ENCODE measurements at places on chromosomes 1 and 21. TPM values are rescaled to one million over a fixed set of nuclear protein-coding genes. Genes with fewer than 3 reads are reported as not detected.
A peak's percentile ranks its signal among the peaks of the same experiment; 100 is the strongest.

DNA sequence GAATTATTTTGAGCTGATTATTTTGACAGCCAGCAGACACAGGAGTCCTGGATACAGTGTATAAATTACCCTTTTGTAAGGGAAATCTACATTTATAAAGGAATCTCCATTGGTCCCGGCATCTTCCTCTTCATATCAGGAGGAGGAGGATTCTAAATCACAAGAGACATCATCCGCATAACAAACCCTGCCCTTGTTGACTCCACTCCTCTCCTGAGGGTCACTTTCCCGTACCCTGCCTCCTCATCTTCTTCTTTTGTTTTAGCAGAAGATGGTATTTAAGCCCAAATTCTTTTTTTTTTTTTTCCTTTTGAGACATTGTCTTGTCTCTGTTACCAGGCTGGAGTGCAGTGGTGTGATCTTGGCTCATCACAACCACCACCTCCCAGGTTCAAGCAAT is 14.6 kb upstream of the PKNOX1 start:
- no peaks in the 10 kb centered on the region for H3K4me1 ChIP-seq
- H3K27me3 ChIP-seq, result no peaks in the 10 kb centered on the region
- no peaks in the 10 kb centered on the region for H3K36me3 ChIP-seq

- DNase-seq, result peak; percentile 7
- no peaks in the 10 kb centered on the region for H3K4me1 ChIP-seq
- H3K27ac ChIP-seq, result no peak overlapping the region
- no peak overlapping the region for H3K4me3 ChIP-seq
These were observed 10.0 kb upstream of the LRRC3 start for GRCh38 chr21:44445145-44445812.

DNA sequence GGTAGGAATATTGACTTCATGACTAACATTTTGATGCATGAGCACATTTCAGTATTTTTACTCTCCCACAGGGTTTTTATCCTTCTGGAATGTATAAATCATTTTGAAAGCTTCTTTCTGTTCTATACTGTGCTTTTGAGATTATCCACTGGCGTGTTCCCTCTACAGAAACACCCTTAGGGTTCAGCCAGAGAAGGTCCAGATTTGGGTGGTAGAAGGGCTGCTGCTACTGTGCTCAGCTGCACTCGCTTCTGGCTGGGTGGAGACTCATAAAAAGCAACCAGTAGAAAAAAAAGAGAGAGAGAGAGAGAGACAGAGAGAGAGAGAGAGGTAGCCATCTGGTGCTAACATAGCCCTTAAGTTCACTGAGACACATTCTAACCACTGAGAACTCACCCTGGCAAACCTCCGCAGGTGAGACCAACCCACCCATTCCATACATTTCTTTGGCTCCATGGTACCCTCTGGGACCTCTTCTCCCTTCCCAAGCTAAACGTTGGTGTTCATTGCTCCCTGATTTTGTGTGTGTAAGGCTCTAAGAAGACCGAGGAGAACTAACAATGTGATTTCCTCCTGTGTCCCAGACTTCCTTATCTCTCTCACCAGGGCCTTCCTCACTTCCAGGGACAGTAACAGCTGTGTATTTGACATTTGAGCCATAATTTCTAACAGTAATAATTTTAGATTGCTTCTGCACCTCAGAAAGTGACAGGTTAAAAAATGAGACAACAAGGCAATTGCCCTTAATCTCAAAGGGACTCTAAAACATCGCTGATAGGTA is 7.2 kb downstream of the APCS start:
- H3K4me3 ChIP-seq, result no peak overlapping the region
- no peak for DNase-seq
- no peak overlapping the region for H3K27ac ChIP-seq
- H3K36me3 ChIP-seq, result no peaks in the 10 kb centered on the region

- H3K4me1 ChIP-seq, result peaks cover 11% of the 10 kb centered on the region
- DNase-seq, result no peak
- H3K36me3 ChIP-seq, result no peaks in the 10 kb centered on the region
- H3K27ac ChIP-seq, result no peak overlapping the region
- no peak overlapping the region for H3K4me3 ChIP-seq
These were observed 3.2 kb downstream of the IRF6 start for GRCh38 chr1:209802780-209803152.

- no peaks in the 10 kb centered on the region for H3K4me1 ChIP-seq
- no peaks in the 10 kb centered on the region for H3K36me3 ChIP-seq
- no peak overlapping the region for H3K4me3 ChIP-seq
- H3K27ac ChIP-seq, result no peak overlapping the region
These were observed 12.6 kb upstream of the LAPTM5 start for GRCh38 chr1:30770150-30770549.

DNA sequence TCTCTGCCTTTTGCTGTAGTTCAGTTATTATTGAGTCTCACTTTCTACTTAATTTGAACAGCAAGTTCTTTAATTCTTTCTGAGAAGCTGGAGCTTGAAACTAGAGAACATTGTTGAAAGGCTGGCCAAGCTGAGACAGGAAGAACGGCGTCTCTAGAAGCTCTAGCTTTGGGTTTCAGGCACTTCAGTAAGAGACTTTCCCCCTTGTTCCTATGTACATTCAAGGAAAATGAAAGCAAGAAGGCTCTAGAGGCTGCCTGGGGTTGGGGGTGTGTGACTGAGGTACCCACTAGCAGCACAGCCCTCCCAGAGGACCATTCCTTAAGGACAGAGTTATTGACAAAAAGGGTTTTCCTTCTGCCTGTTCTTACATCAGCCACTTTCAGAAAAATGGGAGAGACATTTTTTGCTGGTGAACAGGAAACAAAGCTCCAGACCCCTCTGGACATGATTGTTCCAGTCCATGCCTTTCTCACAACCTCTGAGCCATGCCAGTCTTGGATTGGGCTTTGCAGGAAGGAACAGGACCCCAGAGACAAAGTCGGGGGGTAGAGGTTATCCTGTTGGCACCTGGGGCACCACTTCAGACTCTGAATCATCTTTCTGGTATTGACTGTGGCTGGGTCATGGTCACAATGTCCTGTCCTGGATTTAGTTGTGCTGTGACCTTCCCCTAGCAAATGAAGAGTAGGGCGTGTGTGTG is 63.1 kb downstream of the LAMC2 start:
- DNase-seq, result no peak
- H3K27ac ChIP-seq, result no peak overlapping the region
- no peaks in the 10 kb centered on the region for H3K27me3 ChIP-seq
- H3K4me1 ChIP-seq, result peaks cover 6% of the 10 kb centered on the region

SLC22A15 gene
- total RNA-seq, result 26.8 TPM

GRCh38 chr1:51272916-51273315 is 36.8 kb downstream of the RNF11 start:
- no peak for DNase-seq
- H3K27ac ChIP-seq, result no peak overlapping the region
- H3K36me3 ChIP-seq, result peaks cover 49% of the 10 kb centered on the region
- H3K4me3 ChIP-seq, result no peak overlapping the region
- no peaks in the 10 kb centered on the region for H3K27me3 ChIP-seq

DNA sequence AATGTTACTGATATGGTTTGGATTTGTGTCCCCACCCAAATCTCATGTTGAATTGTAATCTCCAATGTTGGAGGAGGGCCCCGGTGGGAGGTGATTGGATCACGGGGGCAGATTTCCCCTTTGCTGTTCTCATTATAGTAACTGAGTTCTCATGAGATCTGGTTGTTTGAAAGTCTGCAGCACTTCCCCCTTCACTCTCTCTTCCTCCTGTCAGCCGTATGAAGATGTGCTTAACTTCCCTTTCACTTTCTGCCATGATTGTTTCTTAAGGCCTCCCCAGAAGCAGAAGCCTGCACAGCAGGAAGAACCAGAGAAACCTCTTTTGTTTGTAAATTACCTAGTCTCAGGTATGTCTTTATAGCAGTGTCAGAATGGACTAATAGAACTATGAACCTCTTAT is 28.4 kb downstream of the TRIM33 start:
- no peak overlapping the region for H3K4me3 ChIP-seq
- no peak overlapping the region for H3K27ac ChIP-seq
- H3K4me1 ChIP-seq, result no peaks in the 10 kb centered on the region

BMP8A gene
- total RNA-seq, result not detected

DNA sequence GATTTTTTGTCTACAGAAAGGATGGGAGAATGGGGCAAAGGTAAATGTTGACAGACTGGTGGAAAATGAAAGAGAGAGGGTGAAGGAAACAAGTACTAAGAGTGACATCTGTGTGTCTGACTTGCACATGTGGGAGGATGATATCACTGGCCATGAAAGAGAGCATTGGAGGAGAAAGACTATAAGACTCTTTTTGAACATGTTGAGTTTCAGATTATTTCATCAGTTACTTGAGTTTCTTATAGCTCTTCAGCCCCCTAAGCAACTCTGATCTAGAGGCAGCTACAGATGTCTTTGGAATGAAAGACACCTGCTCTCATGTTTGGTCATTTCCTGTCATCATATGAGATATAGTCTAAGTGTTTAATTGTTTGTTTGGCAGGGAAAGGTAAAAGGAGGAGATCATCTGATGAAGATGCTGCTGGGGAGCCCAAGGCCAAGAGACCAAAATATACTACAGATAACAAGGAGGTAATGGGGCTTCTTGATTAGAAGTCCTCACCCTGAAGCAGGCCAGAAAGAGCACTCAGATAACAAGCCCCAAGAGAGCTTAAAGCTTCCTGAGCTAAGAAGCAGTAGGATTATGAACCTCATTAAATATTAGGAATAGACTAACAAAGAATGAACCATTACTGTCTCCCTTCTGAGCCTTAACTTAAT is 4.5 kb downstream of the POLR3C start:
- H3K36me3 ChIP-seq, result peaks cover 78% of the 10 kb centered on the region
- H3K27ac ChIP-seq, result no peak overlapping the region
- no peak overlapping the region for H3K4me3 ChIP-seq
- H3K4me1 ChIP-seq, result peaks cover 11% of the 10 kb centered on the region
- DNase-seq, result no peak

GUCA2A gene
- total RNA-seq, result not detected

DNA sequence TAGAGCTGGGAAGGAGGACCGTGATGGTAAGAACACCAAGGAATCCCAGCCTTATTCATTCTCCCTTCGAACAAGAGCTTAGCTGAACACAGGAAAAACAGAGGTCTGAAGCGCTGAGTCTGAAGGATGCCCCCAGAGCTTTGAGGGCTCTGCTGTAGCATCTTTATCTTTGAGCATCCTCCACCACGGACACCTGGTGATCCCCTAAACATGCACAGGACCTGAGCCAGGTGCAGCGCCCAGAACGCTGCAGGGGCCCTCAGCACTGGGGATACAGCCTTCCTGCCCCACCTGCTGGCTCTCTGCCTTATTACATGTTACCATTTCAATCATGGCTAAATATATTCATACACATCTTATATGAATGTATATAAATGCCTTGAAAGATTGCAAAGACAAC is 7.7 kb upstream of the GPATCH4 start:
- H3K36me3 ChIP-seq, result no peaks in the 10 kb centered on the region
- peaks cover 15% of the 10 kb centered on the region for H3K27me3 ChIP-seq
- H3K4me1 ChIP-seq, result no peaks in the 10 kb centered on the region
- H3K4me3 ChIP-seq, result no peak overlapping the region
- H3K27ac ChIP-seq, result no peak overlapping the region

DNA sequence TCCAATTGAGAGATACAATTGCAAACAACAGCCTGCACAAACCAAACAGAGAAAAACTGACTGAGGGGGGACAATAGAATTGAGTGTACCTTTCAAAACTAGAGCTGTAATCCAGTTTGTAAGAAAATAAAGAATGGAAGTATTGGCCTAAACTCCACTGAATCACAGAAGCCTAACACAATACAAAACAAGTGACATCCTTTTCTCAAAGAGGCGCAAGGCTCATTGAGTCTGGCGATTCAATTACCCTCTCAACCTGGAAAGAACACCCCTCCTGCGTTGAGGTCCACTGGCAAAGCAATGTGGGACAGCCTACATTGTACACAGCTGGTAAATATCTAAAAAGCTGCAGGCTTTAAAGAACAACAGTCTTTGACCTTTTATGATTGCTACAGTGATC is 182.6 kb downstream of the DPYD start:
- no peaks in the 10 kb centered on the region for H3K27me3 ChIP-seq
- H3K4me1 ChIP-seq, result no peaks in the 10 kb centered on the region
- H3K27ac ChIP-seq, result no peak overlapping the region
- H3K36me3 ChIP-seq, result peaks cover 10% of the 10 kb centered on the region

SLC27A3 gene
- 99.6 TPM for total RNA-seq

DNA sequence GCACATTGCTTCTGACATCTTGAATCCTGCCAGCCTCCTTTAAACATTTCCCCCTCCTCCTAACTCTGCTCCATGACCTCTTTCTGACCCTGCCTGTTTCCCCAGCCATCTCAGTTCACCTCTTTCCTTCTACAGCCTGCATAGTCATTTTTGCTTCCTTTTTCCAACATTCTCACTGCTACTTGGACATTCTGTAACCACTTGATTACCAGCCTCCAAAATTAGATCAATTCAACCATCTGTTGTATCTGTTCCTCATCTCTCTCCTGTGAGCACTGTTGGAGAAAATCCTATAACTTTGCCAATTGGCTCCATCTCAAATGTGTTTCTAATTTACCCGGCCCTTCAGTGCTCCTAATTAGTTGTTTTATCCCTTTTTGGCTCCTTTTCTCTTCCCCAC is 27.5 kb upstream of the GPR88 start:
- H3K27me3 ChIP-seq, result no peaks in the 10 kb centered on the region
- no peak overlapping the region for H3K4me3 ChIP-seq
- no peak overlapping the region for H3K27ac ChIP-seq
